NCI-H1105 treated with DMSO at 0.1 percent for 48 hours (cell line): ENCODE measurements at places on chromosomes 16 and 17.
A peak's percentile ranks its signal among the peaks of the same experiment; 100 is the strongest.

GRCh38 chr17:39212841-39213480 lies 12.8 kb downstream of the STAC2 start:
- peak; percentile 19 for DNase-seq

DNA sequence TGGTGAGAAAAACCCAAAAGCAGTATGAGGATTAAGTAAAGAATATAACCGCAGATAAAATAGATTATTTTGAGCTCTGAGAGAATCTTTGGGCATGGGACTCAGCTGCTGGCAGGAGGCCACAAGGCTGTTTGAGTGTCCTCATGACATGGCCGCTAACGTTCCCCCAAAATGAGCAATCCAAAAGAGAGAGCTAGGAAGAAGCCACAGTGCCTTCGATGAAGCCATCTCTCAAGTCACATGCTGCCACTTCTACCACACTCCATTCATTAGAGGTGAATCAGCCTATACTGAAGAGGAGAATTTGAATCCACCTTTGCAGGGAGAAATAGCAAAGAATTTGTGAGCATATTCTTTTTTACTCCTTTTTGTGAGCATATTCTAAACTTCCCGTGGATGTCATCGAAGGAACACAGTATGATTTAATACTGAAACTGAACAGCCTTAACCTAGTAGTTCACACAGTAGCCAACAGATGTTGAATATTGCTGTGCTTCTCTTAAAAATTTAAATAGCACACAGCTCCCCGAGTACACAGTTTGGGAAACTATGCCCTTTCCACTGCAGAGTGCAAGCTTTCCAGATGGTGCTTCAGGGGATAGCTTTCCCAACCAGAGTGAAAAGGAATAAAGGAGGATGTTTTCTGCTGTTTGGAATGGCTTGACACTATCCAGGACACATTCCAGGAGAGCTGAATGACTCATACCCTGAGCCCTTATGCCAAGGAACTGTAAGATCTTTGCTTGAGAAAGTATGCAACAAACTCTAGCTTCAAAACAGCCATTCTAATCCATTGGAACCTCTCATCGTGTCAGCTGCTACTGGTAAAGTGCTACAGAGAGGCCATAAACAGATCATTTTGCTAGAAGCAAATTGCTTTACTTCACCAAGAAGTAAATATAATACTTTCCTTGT lies 33.9 kb downstream of the ANKFY1 start:
- no peak for DNase-seq

DNA sequence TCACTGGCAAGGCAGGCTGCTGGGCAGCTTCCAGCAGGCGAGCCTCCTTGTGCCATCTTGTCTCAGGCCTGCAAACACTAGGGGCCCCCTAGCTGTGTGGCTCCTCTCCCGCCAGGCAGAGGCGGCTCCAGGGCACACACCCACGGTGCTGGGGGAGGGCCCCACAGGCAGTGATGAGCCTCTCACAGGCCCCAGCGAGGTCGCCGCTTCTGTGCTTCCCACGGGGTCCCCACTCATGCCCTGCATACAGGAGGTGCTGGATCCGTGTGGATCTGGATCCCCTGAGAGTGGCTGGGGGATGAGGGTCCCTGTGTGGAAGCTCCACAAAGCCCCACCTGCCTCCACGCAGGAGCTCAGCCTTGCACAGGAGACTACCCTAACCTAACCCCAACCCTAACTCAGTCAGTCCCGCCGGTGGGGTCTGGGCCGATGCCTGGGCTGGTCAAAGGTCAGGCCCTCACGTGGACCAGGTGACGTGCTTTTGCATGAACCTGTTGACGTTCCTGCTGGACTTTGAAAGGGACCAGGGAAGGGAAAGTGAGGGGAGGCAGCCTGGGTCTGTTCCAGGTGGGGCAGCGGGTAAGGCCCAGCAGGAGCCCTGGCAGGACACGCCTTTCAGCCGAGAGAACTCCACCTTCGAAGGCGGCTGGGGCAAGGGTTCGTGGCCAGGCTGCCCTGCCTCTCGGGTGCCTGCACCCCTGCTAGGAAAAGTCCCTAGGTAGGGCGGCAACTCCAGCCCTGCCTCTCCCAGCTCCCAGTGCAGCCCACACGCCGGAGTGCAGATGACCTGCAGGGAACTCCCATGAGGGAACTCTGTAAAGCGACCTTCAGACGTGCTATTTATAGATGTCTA lies 5.2 kb downstream of the SECTM1 start:
- DNase-seq, result no peak

- DNase-seq, result no peak
These were observed 1.1 kb upstream of the PIK3R6 start for GRCh38 chr17:8868529-8868951.

DNA sequence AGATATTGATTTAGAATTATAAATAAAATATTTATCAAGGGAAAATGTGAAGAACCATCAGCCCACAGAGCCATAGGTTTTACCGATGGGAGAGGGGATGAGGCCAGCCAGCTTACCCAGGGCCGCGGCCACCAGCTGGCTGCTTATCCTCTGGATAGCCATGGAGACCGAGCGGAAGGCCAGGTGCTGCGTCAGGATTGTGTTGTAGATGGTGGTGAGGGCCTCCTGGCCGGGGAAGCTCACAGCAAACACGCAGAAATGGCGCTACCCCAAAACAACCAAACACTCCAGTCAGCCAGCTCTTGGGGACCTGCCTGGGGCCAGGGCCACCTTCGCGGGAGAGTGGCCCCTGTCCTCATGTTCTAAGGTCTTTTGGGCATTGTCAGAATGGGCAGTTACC lies 97.8 kb downstream of the DNAH17 start:
- DNase-seq, result no peak

GRCh38 chr17:73410586-73411312 lies 98.9 kb upstream of the CDC42EP4 start:
- no peak for DNase-seq

DNA sequence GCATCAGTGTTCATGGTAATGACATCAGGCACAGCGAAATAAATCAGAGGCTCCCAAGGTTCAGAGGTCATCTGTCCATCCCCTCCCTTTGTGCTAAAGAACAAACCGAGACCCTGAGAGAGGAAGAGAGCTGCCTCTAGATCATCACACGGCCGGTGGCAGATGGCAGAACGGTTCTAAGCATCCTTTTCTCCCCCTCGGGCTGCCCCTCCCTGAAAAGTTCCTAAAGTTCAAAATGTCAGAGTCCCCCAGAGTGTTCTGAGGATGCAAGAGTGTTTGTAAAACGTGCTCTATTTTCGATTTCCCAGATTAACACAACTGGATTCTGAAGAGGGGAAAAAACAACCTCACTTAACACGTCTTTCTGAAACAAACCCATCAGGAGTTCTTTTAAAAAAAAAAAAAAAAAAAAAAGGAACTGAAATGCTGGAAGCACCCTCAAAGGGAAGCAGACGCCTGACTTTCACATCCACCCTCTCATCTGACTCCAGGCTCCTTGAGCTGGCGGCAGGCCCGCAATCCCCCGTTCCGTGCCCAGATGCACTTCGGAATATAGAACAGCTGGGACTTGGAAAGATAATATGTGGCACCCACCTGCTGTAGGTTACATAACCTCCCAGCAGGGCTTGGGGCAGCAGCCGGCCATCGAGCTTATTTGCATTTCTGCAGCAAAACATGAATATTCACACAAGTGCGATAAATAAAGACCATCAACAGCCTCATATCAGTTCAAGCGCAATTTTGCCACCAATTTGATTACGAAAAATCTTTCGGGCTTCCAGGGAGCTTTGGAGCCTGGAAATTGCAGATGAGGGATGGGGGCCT lies 115.5 kb upstream of the SMURF2 start:
- peak; percentile 62 for DNase-seq

GRCh38 chr16:19066988-19067348 lies 446 bp upstream of the COQ7 start:
- DNase-seq, result no peak

- DNase-seq, result no peak
These were observed 217.7 kb upstream of the CDH8 start for GRCh38 chr16:62253966-62254365.

GRCh38 chr16:16797239-16797638 lies 418.3 kb downstream of the NPIPA7 start:
- no peak for DNase-seq

- DNase-seq, result no peak
These were observed 15.4 kb upstream of the KCNG4 start for GRCh38 chr16:84255050-84255810.

DNA sequence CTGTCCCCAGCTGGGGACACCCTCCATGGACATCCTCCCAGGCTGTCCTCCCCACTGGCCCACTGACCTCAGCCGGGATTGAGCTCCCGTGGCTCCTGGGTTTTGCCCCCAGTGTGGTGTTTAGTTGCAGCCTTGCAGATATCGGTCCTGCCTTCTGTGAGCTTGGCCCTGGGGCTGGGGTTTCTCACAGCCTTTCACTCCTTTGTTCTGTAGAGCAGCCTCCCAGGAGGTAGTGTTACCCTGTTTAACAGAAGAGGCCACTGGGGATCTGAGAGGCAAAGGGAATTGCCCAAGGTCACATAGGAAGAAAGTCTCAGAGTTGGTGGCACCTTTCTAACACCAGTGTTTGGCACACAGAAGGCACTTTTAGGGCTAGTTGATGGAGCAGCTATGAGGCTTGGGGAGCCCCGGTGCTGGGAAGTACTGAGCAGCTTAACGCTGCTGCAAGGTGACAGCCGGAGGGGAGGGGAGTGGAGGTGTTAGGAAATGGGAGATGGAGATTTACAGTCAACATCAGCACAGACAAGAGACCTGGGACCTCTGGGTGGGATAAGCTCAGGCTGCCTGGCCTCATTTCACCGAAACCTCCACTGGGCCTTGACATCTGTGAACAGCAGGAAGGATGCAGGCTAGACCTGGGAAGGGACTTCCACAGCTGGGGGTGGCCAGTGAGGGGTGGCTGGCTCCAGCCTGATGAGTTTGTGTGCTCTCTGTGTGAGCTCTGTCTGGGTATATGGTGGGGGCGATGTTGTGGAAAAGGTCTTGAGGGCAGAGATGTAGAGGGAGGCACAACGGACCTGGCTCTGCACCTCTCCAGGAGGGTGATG lies 26.1 kb downstream of the CACNA1G start:
- DNase-seq, result no peak
